ENCODE measurements at places on chromosomes 13 and 19.

GRCh38 chr19:5308451-5309437, 31.9 kb downstream of the PTPRS start:
- peak; percentile 45 for DNase-seq

DNA sequence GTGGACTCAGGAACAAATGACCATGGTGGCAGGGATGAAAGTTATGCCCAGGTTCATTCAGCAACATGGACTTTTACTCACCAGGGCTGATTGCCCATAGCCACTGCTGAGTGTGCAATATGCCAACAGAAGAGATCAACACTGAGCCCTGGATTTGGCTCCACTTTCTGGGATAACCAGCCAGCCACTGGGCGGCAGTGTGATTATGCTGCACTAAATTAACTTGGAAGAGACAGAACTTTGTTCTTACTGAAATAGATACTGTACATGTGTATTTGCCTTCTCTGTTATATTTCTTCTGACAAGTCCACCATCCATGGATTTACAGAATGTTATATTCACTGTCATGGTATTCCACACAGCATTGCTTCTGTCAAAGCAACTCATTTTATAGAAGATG, 257.4 kb downstream of the TDRD3 start:
- DNase-seq = peak; percentile 10

DNA sequence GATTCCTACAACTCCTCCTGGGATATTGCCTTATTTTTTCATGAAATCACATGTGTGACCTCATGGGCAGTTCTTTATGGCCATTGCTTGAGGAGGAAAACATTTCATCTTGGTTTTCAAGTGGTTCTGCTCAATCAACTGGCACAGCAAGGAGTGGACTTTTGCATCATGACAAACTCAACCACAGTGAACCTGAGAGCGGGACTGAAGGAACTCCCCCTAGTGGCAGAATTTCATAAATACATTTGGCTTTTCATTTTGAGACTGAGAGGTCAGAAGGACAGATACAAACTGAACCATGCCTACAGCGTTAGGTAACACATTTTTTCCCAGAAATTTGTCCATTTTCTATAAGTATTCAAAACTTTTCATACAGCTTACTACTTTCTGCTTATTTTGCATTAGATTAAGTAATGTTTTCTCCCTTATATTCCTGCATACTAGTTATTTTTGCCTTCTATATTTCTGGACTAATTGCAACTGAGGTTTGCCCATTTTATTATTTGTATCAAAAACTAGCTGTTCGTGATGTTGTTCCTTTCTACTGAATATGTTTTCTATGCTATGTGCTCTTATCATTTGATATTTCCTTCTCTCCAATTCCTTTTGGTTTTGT, 13.4 kb upstream of the SIGLEC12 start:
- peak; percentile 9 for DNase-seq

GRCh38 chr13:109910194-109910593, 123.8 kb upstream of the IRS2 start:
- no peak for DNase-seq

- no peak for DNase-seq
These were observed 1.7 kb upstream of the IFT88 start for GRCh38 chr13:20565115-20565736.

- no peak for DNase-seq
These were observed 4.4 kb downstream of the PRDX2 start for GRCh38 chr19:12797141-12797587.

Measured in thyroid gland (tissue), 4 donors.